Osteoblast (primary cell): ENCODE measurements at places on chromosomes 1 and 21. TPM values are rescaled to one million over a fixed set of nuclear protein-coding genes. Genes with fewer than 3 reads are reported as not detected.

Gene NCAM2
- total RNA-seq: 8.0 and 15.3 TPM in 2 replicates

Gene FNDC5
- total RNA-seq: 0.36 TPM in 1 of 2 replicates, not detected in the other

Gene PINK1
- 73.1 and 79.3 TPM in 2 replicates for total RNA-seq

Gene GAS5
- total RNA-seq: 177 and 220 TPM in 2 replicates

Gene BTBD19
- total RNA-seq: 21.4 and 23.6 TPM in 2 replicates

Gene GRHL3
- total RNA-seq: not detected in 2 replicates

Gene SERINC2
- 10.9 and 22.4 TPM in 2 replicates for total RNA-seq
